Testis (tissue), 5 donors: ENCODE measurements at places on chromosomes 2 and 18. TPM values are rescaled to one million over a fixed set of nuclear protein-coding genes. Genes with fewer than 3 reads are reported as not detected.

The PLGLB2 gene
- total RNA-seq, result 1.3 TPM

The CCT7 gene
- 262 TPM for total RNA-seq

The DCTN1 gene
- total RNA-seq, result 403 TPM

The SPDYA gene
- 40.9 TPM for total RNA-seq

The ADD2 gene
- total RNA-seq, result 5.1 TPM

The NETO1 gene
- total RNA-seq, result 4.2 TPM

The ZNF804A gene
- total RNA-seq, result 0.63 TPM

The MLPH gene
- total RNA-seq, result 7.4 TPM

The TEKT4 gene
- 23.5 TPM for total RNA-seq

DNA sequence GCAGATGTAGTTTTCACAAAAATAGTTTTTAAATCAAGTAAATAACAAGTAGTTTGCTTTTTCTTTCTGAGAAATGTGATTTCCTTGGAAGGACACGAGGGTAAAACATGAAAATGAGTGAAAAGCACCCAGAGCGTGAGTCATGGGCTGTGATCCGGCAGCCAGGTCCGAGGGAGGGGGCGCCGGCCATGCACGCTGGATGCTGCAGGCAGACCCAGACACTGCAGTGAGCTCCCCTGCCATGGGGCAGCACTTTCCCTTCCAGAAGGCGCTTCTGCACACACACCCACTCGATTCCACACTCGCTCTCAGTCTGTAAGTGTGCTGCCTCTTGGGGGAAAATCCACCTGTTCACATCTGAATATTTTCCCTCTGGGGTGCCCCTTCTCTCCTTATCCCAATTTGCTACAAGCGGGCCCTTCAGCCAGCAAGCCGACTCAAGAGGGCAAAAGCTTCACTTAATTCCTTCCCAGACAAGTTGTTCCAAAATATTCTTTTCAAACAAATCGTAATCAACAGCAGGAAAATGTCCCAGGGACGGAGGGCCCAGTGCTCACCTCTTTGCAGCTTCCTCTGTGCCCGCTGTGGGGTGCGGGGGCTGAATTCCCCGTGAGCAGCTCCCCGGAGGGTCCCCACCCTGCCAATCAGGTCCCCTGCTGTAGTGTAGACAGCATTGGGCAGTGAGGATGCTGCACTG, 87.0 kb upstream of the ID2 start:
- no peak overlapping the region for H3K27ac ChIP-seq
- no peak for DNase-seq
- H3K4me3 ChIP-seq, result no peak overlapping the region
- H3K27me3 ChIP-seq, result no peaks in the 10 kb centered on the region
- no peaks in the 10 kb centered on the region for H3K36me3 ChIP-seq

DNA sequence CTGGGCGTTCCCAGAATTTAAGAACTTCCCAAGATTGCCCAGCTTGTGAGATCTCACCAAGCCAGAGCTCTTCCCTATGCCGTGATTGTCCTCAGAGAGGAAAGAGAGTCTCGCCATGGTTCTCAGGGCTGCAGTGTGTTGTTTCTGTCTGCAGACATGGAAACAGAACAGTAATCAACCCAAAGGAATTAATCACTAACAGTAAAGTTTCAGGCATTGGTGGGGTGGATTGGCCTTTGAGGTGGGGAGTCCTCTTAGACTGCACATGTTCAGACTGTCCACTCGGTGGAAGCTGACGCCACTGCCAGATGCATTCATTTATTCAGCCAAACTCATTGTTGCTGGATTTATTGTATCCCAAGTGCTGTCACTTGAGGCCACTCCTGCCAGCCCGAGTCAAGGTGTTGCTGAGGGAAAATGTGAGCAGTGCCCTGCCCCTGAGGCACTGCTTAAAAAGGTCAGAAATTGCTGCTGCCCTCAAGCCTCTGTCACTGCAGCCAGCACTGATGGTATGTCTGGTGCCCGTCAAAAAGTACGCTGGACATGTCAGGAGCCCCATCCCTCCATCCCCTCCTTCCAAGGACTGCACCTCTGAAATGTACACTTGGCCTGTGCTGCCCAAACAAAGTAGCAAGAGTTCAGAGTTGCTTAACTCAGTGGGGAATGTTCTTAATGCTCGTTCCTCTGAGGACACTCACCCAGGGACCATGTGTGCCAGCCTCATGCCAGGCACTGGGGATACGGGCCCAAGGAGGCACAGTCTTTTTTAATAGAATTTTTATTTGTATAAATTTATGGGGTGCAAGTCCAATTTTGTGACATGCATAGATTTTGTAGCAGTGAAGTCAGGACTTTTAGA, 201.0 kb downstream of the GLI2 start:
- peak overlapping the region; percentile 39 for H3K27ac ChIP-seq
- H3K4me1 ChIP-seq, result peaks cover 78% of the 10 kb centered on the region
- H3K27me3 ChIP-seq, result no peaks in the 10 kb centered on the region

GRCh38 chr18:24982831-24983230, 369.1 kb downstream of the ZNF521 start:
- H3K36me3 ChIP-seq, result no peaks in the 10 kb centered on the region
- H3K27ac ChIP-seq, result no peak overlapping the region
- no peak overlapping the region for H3K4me3 ChIP-seq
- H3K27me3 ChIP-seq, result no peaks in the 10 kb centered on the region

GRCh38 chr18:49944663-49945062, 131.3 kb upstream of the ACAA2 start:
- no peaks in the 10 kb centered on the region for H3K36me3 ChIP-seq
- no peak overlapping the region for H3K4me3 ChIP-seq
- no peaks in the 10 kb centered on the region for H3K27me3 ChIP-seq
- no peaks in the 10 kb centered on the region for H3K4me1 ChIP-seq
- no peak overlapping the region for H3K27ac ChIP-seq
- no peak for DNase-seq

DNA sequence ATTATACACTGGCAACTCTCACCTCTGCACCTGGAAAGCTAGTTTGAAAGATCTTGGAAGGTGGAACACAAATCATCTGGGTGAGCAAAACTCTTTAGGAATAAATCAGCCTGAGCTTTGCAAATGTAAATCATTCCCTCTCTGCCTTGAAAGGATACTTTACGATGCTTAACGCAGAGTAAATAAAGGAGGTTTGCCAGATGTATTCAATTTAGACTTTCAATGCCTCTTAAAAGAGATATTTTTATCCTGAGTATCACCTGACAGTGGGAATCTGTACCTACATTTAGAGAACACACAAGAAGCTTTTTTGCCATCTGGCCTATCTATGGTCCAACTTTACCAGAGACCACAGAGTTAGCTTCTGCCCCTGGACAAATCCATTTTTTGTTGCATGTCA, 983.2 kb upstream of the CDH2 start:
- no peak for DNase-seq
- no peaks in the 10 kb centered on the region for H3K36me3 ChIP-seq
- H3K4me3 ChIP-seq, result no peak overlapping the region
- no peaks in the 10 kb centered on the region for H3K27me3 ChIP-seq
- H3K27ac ChIP-seq, result no peak overlapping the region

DNA sequence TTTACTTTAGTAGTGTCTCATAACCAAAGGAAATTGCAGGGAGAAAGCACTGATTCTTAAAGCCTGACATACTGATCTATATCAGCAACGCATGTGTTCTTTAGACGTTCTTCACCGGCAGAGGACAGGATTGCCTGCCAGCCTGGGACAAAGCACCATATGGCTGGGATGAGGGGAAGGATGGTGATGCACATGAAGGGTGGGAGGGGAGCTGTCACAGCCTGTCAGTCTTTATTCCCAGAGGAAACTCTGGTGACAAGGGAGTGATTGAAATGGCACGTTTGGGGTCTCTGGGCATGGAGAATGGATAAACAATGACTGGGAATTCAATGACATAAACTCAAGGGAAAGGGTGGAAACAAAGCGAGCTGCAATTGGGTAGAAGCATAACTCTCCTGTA, 808.1 kb downstream of the DCC start:
- H3K4me1 ChIP-seq, result no peaks in the 10 kb centered on the region
- H3K4me3 ChIP-seq, result no peak overlapping the region
- H3K36me3 ChIP-seq, result no peaks in the 10 kb centered on the region
- DNase-seq, result no peak
- H3K27me3 ChIP-seq, result no peaks in the 10 kb centered on the region
- no peak overlapping the region for H3K27ac ChIP-seq

GRCh38 chr18:6728331-6728730, 1.2 kb upstream of the ARHGAP28 start:
- H3K4me1 ChIP-seq, result peaks cover 16% of the 10 kb centered on the region
- peak overlapping the region; percentile 87 for H3K27ac ChIP-seq
- H3K4me3 ChIP-seq, result no peak overlapping the region
- no peak for DNase-seq

- H3K27me3 ChIP-seq, result no peaks in the 10 kb centered on the region
- peaks cover 4% of the 10 kb centered on the region for H3K4me1 ChIP-seq
- no peak for DNase-seq
- no peaks in the 10 kb centered on the region for H3K36me3 ChIP-seq
Observed at GRCh38 chr2:55885127-55885943, 38.2 kb downstream of the EFEMP1 start.

DNA sequence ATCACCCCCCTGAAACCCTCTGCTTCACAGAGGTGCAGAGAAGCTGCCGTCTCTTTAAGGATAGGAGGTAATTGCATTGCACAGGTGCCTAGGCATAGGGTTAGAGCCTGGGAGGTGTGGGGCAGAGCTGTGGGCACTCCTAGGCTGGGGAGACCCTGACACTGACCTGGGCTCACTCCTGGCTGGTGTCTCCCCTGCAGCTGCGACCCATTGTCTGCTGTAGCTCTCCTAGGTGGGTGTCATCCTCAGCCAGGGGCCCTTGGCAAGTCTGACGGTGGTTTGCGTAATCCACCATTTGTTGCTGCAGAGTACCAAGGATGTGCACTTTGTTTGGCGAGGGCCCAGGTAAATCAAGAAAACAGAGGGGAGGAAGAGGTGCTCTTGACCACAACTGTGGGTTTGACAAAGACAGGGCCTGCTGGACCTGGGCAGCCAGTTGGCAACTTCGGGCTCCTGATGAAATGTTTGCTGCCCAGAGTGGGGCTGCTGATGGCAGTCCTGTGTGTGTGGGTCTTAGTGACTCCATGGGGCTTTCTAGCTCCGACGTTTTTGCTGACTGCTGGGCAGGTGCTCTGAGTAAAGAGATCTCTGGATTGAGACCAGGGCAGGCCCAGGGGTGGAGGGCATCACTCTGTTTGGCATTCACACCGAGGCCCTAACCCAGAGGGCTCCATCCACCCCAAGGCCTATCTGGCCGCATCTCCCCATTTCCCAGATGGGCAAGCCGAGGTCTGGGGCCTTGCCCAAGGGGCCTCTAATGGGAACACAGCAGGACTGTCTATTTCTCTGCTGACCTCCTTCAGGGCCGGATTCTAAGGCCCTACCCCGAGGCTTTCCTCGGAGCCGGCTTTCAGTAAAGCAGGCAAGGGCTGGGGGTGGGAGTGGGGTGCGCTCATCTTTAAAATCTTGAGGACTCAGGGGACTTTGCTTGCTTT, 67.7 kb downstream of the EDAR start:
- H3K4me3 ChIP-seq, result no peak overlapping the region
- no peak overlapping the region for H3K27ac ChIP-seq
- DNase-seq, result no peak
- H3K4me1 ChIP-seq, result peaks cover 7% of the 10 kb centered on the region

DNA sequence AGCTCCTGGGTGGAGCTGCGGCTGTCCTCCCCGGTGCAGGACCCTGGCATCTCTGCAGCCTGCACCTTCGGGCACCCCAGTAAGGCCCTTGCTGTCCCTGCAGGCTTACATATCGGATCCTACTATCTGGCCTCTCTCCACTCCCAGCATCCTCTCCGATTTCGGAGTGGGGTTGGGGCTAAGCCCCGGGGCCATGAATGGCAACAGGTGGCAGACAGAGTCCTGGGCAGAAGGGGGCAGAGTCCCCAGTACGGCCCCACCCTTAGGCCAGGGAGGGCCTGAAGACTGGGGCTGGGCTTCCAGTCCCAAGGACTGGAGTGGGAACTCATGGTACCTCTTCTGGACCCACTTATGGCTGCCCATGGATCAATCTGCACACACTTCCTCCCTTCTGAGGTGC, 180.4 kb upstream of the MC4R start:
- no peak overlapping the region for H3K4me3 ChIP-seq
- H3K4me1 ChIP-seq, result no peaks in the 10 kb centered on the region
- no peak for DNase-seq
- H3K27ac ChIP-seq, result no peak overlapping the region
- no peaks in the 10 kb centered on the region for H3K27me3 ChIP-seq
- no peaks in the 10 kb centered on the region for H3K36me3 ChIP-seq

DNA sequence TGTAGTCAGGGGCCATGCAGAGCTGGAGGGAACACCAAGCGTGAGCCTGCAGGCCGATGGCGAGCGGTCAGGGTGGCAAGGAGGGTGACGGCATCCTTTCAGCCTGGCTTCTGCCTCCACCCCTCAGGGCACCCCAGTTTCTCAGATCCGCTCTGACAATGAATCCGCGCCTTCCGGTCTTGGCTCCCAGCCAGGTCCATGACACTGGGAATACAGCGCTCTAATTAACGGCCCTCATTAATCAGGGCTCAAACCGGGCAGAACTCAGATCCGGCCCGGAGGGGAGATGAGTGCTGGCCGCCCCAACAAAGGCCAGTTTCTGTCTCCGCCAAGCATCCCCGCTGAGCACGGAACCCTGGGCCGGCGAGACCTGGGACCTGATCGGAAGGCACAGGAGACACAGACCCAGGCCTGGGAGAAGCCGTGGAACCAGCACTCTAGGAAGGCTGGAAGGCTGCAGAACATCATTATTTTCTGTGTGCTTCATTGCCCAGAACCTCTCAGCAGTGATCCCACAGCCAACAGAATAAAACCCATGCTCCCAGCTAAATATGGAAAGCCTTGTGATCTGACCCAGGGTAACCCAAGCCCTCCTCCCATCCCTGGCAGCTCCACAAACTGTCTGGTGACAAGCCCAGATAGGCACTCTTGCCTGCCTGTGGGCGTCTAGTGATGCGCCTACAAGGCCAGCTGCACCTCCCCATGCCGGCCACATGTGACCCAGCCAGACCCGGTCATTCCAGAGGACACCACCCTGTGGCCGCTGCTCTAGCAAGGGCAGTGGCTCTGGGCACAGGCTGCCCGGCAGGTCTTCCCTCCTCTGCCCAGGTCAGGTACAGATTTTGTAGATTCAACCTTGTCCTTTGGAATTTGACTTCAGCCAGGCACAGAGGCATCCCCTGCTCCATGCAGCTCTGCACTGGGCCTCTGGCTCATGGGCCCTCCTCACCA, 438.7 kb upstream of the MYT1L start:
- no peak overlapping the region for H3K4me3 ChIP-seq
- peaks cover 7% of the 10 kb centered on the region for H3K4me1 ChIP-seq
- H3K27ac ChIP-seq, result no peak overlapping the region
- H3K27me3 ChIP-seq, result no peaks in the 10 kb centered on the region

GRCh38 chr2:21258082-21258481, 134.3 kb downstream of the TDRD15 start:
- H3K27me3 ChIP-seq, result no peaks in the 10 kb centered on the region
- no peak overlapping the region for H3K27ac ChIP-seq
- no peak overlapping the region for H3K4me3 ChIP-seq
- peaks cover 17% of the 10 kb centered on the region for H3K4me1 ChIP-seq

GRCh38 chr18:39188278-39188677, 1622.7 kb upstream of the CELF4 start:
- no peak overlapping the region for H3K4me3 ChIP-seq
- H3K27ac ChIP-seq, result no peak overlapping the region
- H3K36me3 ChIP-seq, result no peaks in the 10 kb centered on the region
- no peak for DNase-seq
- H3K27me3 ChIP-seq, result no peaks in the 10 kb centered on the region
- H3K4me1 ChIP-seq, result no peaks in the 10 kb centered on the region
